ENCODE measurements at places on chromosomes 5 and 9.

DNA sequence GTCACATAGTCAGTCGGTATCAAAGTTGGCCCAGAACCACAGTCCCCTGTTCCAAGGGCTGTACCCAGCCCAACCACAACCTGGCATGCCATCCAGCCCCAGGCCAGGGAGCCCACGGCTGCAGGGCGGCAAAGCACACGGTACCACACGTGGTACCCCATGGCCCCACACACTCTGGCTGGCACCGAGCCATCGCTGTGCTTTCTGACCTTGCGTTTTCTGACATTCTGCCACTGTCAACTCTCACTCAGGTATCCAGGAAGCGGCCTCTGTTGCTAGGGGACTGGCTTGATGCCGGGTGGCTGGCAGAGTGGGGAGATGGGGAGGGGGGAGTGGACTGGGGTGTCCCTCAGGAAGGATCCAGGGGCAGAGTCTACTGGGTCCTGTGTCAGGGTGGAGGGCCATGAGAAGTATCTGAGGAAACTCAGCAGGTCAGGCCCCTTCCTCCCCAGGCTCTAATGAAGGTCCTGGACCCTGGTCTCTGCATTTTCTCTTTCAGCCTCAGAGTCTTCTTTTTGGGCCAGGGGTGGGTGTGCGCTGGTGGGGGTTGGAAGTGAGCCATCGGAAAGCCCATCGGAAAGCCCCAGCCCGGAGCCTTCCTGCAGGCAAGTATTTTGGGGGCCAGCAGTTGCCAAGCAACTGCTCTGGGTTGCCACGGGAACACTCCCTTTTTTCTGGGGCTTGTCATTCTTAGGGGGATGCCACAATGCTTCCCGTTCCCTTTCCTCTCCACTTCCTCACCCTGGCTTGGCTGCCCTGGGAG, 21.0 kb upstream of the RALGDS start:
- DNase-seq: no peak

- DNase-seq: no peak
Measured at GRCh38 chr5:114179134-114179533, 182.7 kb upstream of the KCNN2 start.

DNA sequence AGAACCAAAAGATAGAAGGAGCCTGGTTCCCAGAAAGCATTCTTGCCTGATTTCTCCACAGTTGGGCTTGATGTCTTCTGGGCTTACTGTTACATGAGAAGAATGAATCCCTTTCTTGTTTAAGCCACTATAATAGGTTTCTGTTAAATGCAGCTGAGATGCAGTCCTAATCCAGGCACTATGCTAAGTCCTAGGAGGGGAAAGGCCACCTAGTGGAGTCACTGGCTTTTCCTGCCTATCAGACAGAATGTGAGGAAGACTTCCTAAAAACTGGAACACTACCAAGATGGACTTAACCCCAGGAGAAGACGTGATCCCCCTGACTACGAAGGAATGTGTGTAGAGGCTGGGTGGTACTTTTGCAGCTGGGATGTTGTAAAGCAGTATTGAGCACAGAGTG, 34.3 kb upstream of the FSD1L start:
- no peak for DNase-seq

GRCh38 chr9:125989090-125989501, 241.9 kb downstream of the PBX3 start:
- no peak for DNase-seq

DNA sequence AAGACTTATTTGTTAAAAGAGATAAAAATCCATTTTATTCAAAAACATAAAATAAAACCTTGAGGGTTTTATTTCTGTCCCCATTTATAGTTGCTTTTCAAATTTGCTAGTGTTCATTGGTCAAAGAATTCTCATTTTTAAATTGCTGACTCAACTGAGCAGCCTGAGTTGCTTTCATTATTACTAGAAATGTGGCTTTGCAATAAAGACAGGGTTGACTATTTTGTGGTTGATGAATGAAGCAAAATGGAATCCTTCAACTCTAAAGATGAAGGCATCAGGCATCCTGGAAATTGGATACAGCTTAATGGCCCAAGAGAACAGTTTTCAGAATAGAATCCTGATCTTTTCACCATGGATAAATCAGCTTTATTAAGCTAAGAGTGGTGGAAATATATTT, 23.9 kb upstream of the PPP3R2 start:
- DNase-seq: no peak

GRCh38 chr5:155897761-155898160, 429.2 kb upstream of the SGCD start:
- DNase-seq: no peak
